ENCODE measurements at places on chromosomes 5 and 9.

DNA sequence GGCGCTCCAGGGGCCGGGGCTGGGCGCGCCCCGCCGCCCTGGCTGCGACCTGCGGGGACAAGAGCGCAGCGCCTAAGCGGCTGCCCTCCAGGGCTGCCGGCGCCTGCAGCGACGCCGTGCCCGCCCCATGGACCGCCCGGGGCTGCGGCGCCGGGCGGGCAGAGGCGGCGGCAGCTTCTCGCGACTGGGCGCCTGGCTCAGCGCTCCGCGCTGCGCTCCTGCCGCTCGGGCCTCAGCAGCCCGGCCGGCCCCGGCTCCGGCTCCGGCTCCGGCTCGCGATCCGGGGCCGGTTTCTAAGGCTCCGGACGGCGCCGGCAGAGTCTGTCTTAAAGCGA is at the start of gene PITX1:
Gene PITX1, minus strand, starts transcription at position 328 of the 335 bp plus-strand sequence. CDS start 347 bp downstream, outside the sequence.
- DNase-seq, result no peak

- DNase-seq, result no peak
Observed at GRCh38 chr5:169106911-169107706, 193.8 kb downstream of the SLIT3 start.

DNA sequence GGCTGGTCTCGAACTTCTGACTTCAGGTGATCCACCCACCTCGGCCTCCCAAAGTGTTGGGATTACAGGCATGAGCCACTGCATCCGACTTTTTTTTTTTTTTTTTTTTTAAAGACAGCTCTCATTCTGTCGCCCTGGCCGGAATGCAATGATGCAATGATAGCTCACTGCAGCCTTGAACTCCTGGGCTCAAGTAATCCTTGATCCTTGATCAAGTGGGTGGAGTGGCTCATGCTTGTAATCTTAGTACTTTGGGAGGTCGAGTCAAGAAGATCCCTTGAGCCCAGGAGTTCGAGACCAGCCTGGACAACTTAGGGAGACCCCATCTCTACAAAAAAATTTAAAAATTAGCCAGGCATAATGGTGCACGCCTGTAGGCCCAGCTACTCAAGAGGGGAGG is 8.1 kb downstream of the SEC24A start:
- DNase-seq, result no peak

DNA sequence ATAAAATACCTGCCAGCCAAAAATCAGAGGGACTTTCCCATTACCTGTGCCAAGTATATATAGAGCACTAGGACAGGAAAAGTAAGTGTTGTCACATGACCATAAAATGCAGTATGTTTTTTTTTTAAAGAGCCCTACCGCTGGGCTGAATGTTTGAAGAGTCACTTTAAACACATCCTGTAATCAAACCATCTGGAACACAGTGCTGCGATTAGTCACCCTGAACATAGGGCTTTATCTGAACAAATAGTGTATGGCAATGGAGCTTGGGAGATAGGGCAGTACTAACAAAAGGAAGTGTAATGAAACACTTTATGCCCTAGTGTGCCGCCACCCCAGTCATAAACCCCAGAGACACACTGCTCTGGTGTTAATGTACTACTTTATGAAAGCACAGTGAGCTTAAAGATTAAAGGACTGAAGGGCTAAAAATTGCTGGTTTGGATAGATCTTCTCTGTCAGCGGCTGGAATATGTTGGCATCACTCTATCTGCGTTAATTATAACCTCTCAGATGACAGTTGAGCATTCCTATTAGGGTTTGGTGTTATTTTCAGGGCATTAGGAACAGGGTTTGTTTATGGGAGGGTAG is 90.4 kb downstream of the ZNF608 start:
- no peak for DNase-seq

GRCh38 chr9:625613-626012 is 215.9 kb upstream of the DMRT1 start:
- no peak for DNase-seq

Measured in activated CD4-positive, CD25-positive, alpha-beta regulatory T cell (primary cell).